ENCODE measurements at places on chromosomes 11 and 22. TPM values are rescaled to one million over a fixed set of nuclear protein-coding genes. Genes with fewer than 3 reads are reported as not detected.

ANO1 gene
- 7.7 TPM for total RNA-seq

ANKK1 gene
- not detected for total RNA-seq

- peak; percentile 51 for DNase-seq
- H3K4me3 ChIP-seq: peak overlapping the region; percentile 49
- H3K27me3 ChIP-seq: no peaks in the 10 kb centered on the region
- H3K4me1 ChIP-seq: peaks cover 81% of the 10 kb centered on the region
- peaks cover 20% of the 10 kb centered on the region for H3K36me3 ChIP-seq
- peak overlapping the region; percentile 77 for H3K27ac ChIP-seq
These were observed 10.0 kb downstream of the IGSF9B start for GRCh38 chr11:133946541-133947318.

DNA sequence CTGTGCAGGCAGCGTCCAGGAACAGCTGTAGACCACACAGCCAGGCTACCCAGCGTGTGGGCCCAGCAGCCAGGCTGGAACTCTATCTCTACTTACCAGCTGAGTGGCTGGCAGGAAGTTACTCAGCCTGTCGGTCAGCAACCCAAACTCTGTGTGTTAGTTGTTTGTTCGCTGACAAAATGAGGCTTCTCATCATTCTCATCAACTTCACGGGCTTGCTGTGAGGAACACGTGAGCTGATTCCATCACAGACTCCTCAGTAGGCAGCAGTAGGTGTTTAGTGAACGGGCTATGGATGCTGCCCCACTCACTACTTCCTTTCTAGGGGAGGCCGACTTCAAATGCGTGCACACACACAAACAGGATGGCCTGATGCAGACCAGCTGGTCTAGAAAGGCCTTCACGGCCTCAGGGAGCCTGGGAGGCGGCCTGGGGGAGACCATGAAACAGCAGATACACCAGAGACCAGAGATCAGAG lies 830 bp upstream of the SPDYC start:
- H3K4me1 ChIP-seq: no peaks in the 10 kb centered on the region
- no peaks in the 10 kb centered on the region for H3K27me3 ChIP-seq
- no peak overlapping the region for H3K4me3 ChIP-seq
- no peaks in the 10 kb centered on the region for H3K36me3 ChIP-seq

KRTAP5-1 gene
- not detected for total RNA-seq

- H3K27me3 ChIP-seq: no peaks in the 10 kb centered on the region
- no peaks in the 10 kb centered on the region for H3K36me3 ChIP-seq
- peak; percentile 68 for DNase-seq
- H3K4me3 ChIP-seq: peak within 1 kb of the TSS; percentile 88
- H3K4me1 ChIP-seq: peaks cover 27% of the 10 kb centered on the region
- peak within 1 kb of the TSS; percentile 81 for H3K27ac ChIP-seq
These were observed at the start of gene BID for GRCh38 chr22:17774206-17774925. Gene BID (minus strand): TSS chr22:17774469. CDS start chr22:17750116, 24,353 bp downstream.

DNA sequence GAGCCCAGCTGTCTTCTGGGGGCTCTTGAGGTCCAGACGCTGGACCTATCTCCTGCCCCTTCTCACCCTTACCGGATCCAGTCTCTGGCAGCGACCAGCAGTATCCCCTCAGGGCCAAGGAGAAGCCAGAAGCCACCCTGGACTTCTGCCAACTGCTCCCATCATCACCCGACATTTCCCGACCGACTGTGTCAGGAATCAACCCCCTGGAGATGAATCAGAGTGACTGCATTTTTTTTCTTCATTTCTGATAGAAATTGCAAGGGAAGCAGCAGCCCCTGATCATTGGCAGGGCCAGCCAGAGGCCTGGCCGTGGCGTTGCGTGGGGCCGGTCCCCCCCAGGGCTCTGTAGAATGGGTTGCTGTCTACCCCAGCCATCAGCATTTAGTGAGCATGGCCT lies 5.2 kb upstream of the LIF start:
- H3K4me1 ChIP-seq: peaks cover 41% of the 10 kb centered on the region
- DNase-seq: peak; percentile 45
- peaks cover 65% of the 10 kb centered on the region for H3K27me3 ChIP-seq
- peak overlapping the region; percentile 45 for H3K27ac ChIP-seq
- no peaks in the 10 kb centered on the region for H3K36me3 ChIP-seq

DNA sequence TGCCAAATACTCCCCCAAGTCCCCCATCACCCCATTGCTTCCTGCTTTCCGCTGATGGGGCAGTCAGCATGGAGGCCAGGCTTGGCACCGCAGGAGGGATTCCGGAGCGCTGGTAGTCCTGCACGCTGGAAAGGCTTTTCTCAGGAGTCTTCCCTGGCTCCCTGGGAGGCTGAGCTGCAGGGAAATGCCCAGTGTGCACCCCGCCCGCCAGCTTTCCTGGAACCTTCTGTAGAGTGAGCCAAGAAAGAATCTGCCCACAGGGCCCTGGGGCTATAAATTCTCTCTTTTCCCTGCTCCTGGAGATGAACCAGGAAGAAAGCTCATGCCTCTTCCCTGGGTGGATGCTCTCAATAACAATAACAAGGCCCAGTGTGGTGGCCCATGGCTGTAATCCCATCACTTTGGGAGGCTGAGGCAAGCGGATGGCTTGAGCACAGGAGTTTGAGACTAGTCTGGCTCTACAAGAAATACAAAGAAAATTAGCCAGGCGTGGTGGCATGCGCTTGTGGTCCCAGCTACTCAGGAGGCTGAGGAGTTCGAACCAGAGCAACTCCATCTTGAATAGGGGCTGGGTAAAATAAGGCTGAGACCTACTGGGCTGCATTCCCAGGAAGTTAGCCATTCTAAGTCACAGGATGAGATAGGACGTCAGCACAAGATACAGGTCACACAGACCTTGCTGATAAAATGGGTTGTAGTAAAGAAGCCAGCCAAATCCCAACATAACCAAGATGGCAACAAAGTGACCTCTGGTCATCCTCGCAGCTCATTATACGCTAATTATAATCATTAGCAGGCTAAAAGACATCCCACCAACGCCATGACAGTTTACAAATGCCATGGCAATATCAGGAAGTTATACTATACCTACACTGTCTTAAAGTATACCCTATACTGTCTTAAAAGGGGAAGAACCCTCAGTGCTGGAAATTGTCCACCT lies 46.4 kb upstream of the FTH1 start:
- no peaks in the 10 kb centered on the region for H3K4me1 ChIP-seq
- no peak overlapping the region for H3K4me3 ChIP-seq
- no peak for DNase-seq
- no peak overlapping the region for H3K27ac ChIP-seq
- no peaks in the 10 kb centered on the region for H3K36me3 ChIP-seq
- H3K27me3 ChIP-seq: no peaks in the 10 kb centered on the region

MRGPRE gene
- total RNA-seq: 0.36 TPM

KIF18A gene
- total RNA-seq: 0.25 TPM

- peaks cover 34% of the 10 kb centered on the region for H3K36me3 ChIP-seq
- H3K27ac ChIP-seq: peak overlapping the region; percentile 92
- no peak for DNase-seq
- H3K4me1 ChIP-seq: peaks cover 46% of the 10 kb centered on the region
These were observed 1.6 kb downstream of the ANKRD42 start for GRCh38 chr11:83195143-83195466.

LRRC74B gene
- total RNA-seq: not detected

DNA sequence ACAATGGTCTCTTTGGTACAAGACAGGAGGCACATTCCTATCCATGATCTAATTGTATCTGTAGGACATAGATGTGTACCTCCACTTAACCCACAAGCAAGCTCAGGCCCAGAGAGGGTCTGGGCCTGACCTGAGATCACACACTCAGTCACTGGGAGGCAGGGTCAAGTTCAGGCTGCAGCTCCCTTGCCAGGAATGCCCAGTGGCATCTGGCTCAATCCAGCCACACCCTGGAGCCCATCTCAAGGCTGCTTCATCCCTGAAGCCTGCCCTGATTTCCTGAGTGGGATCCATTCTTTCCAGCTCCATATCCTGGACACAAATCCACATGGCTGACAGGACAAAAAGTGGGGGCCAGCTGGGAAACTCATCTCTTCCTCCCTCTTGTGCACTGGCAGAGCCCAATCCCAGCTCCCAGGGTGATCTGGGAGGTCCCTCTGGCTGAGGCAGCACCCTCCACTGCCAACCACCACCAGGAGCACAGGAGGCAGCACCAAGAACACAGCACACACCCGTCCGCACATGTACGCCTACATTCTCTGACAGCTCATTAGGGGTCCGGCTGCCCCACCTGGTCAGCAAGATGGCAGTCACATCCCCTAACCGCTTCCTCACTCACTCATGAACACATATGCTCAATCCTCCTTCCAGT lies 39.2 kb upstream of the KLHL35 start:
- peaks cover 53% of the 10 kb centered on the region for H3K4me1 ChIP-seq
- H3K27ac ChIP-seq: no peak overlapping the region
- DNase-seq: no peak
- H3K36me3 ChIP-seq: no peaks in the 10 kb centered on the region

PRG3 gene
- not detected for total RNA-seq

- H3K4me3 ChIP-seq: no peak overlapping the region
- H3K36me3 ChIP-seq: peaks cover 2% of the 10 kb centered on the region
- peak overlapping the region; percentile 37 for H3K27ac ChIP-seq
- no peak for DNase-seq
- no peaks in the 10 kb centered on the region for H3K27me3 ChIP-seq
These were observed 146.0 kb downstream of the ATG16L2 start for GRCh38 chr11:72959998-72960731.

LARGE2 gene
- not detected for total RNA-seq

DNA sequence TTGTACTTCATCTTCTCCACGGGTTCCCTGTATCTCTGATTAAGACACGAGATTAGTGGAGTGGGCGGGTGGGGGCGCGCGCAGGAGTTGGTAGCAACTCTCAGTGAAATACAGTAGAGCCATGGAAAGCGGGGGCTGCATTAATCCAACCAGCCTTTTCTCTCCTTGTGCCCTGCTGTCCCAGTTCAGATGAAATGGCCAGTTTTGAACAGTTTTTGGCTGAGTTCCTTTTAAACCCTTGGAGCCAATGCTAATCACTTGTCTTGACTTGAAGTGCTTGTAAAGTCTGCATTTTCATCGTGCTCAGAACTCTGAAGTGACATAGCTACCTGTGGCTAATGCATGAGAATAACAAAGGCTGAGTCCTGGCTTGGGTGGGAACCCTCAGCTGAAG lies 734 bp upstream of the TMEM123 start:
- peaks cover 2% of the 10 kb centered on the region for H3K36me3 ChIP-seq
- peak overlapping the region; percentile 98 for H3K4me3 ChIP-seq
- peaks cover 52% of the 10 kb centered on the region for H3K4me1 ChIP-seq
- no peaks in the 10 kb centered on the region for H3K27me3 ChIP-seq
- DNase-seq: peak; percentile 30
- peak overlapping the region; percentile 90 for H3K27ac ChIP-seq

- no peaks in the 10 kb centered on the region for H3K36me3 ChIP-seq
- H3K27me3 ChIP-seq: no peaks in the 10 kb centered on the region
- no peak overlapping the region for H3K4me3 ChIP-seq
- no peak overlapping the region for H3K27ac ChIP-seq
- DNase-seq: no peak
- H3K4me1 ChIP-seq: no peaks in the 10 kb centered on the region
These were observed 67.1 kb downstream of the SLC35F2 start for GRCh38 chr11:107791343-107792048.
